ENCODE measurements at places on chromosomes 2 and 18.

GRCh38 chr2:135709992-135710391 lies 31.7 kb upstream of the UBXN4 start:
- peak; percentile 5 for DNase-seq

DNA sequence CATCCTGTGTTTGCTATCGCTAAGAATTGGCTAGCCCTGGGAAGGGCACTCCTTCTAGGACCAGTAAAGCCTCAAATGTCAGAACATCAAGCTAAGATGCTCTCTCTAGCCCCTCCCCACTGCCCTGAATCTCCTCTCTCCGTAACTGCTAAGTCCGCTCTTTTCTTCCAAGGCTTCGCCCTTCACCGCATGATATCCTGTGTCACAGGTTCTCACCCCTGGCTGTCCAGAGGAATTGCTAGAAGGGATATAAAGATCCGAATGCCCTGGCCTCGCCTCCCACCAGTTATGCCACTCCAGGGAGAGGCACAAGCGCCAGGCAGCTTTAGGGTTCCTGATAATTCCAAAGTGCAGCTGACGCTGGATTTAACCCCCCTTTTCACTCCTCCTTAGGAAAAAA lies 17.1 kb upstream of the GPR45 start:
- DNase-seq: no peak

GRCh38 chr2:221549143-221549542 lies 23.0 kb downstream of the EPHA4 start:
- no peak for DNase-seq

- no peak for DNase-seq
Observed at GRCh38 chr18:55997151-55997561, 409.2 kb upstream of the TCF4 start.

GRCh38 chr2:17599617-17600016 lies 59.1 kb downstream of the VSNL1 start:
- DNase-seq: no peak
